Activated T-cell treated with anti-CD3 and anti-CD28 coated beads, Interleukin-2, amount 50 U/mL, for 24 hours (primary cell): ENCODE measurements at places on chromosomes 2 and 18.

- DNase-seq: no peak
Observed at GRCh38 chr2:165508927-165509326, 39.4 kb downstream of the CSRNP3 start.

DNA sequence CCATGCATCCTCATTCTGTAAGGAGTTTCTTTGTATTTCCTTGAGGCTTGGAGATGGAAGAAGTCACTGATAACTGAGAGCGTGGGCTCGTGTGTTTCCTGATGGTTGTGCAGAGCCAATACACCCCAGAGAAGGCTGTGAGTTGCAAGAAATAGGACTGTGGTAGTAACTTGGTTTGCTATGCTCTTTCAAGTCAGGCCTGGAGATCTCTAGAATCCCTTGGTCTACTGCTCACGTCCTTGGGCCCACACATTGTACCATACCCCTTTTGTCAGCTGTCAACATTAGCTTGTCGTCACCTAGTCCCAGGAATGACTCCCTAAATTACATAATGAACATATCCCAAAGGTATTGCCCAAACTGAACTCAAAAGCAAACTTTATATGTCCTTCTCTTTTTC is 238.3 kb upstream of the REV1 start:
- no peak for DNase-seq

DNA sequence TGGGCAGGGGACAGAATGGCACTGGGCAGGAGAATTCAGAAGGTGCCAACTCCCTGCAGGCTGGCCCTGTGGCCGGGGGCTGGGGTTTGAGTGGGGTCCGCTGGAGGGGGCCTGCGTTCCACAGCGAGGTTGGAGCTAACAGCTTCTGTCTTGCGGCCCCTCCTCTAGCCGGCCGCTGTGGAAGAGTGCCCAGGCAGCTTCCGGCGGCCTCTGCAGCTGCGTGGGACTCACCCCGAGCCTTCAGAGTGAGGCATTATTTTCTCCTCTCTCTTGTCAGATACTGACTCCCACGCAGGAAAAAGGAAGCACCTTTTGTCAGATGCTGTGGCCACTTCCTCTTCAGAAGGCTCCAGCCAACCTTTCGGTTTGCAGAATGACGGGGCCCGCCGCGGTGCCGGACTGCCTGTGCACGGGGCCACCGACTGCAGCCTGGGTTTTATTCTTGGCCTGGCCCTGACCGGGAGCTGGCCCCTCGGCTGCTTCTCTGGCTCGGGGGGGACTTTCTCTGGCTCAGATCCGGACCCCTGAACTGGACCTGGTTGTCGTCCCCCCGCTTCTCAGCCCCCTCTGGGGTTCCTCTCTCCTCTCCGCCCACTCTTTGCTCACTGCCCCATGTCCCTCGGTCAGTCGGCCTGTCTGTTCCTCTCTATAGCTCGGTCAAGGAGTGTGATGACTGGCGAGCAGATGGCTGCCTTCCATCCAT is 40.1 kb downstream of the ARHGAP25 start:
- peak; percentile 73 for DNase-seq

GRCh38 chr18:52160636-52161035 is 179.4 kb upstream of the DCC start:
- no peak for DNase-seq

GRCh38 chr2:31002537-31003150 is 135.6 kb downstream of the GALNT14 start:
- DNase-seq: no peak

GRCh38 chr2:216369821-216370220 is 2.5 kb downstream of the MARCHF4 start:
- DNase-seq: no peak

DNA sequence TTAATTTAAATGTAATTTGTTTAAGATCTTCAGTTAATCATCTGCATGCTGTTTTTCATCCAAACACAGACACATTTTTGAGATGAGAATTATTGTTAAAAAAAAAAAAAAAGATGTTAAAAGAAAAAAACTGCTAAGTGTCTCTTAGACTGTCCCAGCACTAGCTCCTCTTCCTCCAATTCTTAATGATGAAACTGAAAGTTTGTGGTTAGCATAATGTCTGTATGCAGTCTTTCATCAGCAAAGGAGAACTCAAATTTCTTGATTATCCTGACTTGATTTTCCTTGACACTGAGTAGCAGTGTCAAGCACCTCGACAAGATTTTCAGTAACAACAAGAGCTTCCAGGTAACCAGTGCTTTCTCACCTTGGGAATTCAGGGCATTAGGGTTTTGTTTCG is 274.4 kb downstream of the LRRTM1 start:
- no peak for DNase-seq

- no peak for DNase-seq
Observed at GRCh38 chr2:164023896-164024295, 288.1 kb upstream of the FIGN start.

- DNase-seq: no peak
Observed at GRCh38 chr2:106089611-106090010, 104.5 kb downstream of the UXS1 start.

- no peak for DNase-seq
Observed at GRCh38 chr2:215667585-215668377, 231.9 kb upstream of the FN1 start.

DNA sequence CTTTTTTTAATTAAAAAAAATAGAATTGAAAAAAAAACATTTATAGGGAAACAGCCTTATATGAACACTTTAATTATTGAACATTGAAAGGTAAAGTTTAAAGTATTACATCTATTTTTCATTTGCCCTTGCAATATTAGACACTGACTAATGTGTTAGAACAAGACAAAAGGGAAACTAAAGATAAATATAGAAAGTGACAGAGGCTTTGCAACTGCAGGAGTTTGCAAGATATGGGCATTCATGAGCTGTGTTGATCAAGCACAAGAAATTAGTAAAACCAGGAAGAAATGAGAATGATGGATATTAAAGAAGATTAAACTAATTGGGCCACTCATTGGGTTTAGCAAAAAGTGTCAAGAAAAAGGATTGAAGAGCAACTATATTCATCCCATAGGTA is 1097.7 kb upstream of the CELF4 start:
- DNase-seq: no peak

- DNase-seq: no peak
Observed at GRCh38 chr2:66582987-66583880, 148.3 kb downstream of the MEIS1 start.

- no peak for DNase-seq
Observed at GRCh38 chr18:31721601-31722000, 37.2 kb upstream of the B4GALT6 start.

- no peak for DNase-seq
Observed at GRCh38 chr18:22241921-22242361, 72.6 kb downstream of the GATA6 start.

DNA sequence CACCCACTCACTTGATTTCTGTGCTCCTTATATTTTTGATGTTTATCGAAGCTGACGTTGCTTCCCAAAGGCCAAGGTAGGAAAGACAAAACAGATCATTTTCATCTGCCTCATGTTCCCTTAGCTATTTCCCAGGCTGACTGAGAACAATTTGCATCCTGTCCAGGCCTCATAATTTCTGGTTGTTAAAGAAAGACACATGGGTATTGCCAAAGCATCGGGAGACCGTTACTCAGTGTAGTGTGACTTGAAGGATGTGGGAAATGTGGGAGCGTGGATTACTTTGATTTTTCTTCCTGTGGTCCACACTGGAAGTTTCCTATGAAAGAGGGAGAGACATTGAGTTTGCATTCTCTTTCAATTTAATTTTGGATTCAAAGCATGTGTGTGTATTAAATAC is 204.6 kb downstream of the TRIB2 start:
- no peak for DNase-seq

DNA sequence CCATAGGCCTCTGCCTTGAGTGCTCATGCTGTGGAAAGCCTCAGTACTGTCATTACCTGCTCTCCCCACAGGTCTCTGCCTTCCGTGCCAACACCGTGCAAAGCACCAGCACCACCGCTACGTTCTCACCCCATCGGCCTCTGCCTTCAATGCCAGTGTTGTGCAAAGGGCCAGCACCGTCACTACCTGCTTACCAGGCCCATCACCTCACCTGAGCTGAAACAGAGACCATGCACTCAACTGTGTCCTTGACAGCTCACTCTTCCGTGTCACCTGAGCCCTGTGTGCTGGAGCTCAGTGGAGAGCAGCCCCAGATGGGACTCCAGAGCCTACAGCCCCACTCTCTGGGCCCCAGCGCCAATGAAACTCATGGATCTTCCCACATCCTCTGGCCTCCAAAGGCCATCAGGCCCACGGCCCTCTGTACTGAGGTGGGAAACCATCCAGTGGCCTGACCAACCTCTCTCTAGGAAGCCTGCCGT is 62.7 kb downstream of the ZNF516 start:
- no peak for DNase-seq

GRCh38 chr2:1586251-1586922 is 157.9 kb downstream of the PXDN start:
- no peak for DNase-seq
